ENCODE measurements at places on chromosomes 1 and 21.
A peak's percentile ranks its signal among the peaks of the same experiment; 100 is the strongest.

- no peak for DNase-seq
These were observed 61.3 kb downstream of the NFASC start for GRCh38 chr1:204931768-204932572.

DNA sequence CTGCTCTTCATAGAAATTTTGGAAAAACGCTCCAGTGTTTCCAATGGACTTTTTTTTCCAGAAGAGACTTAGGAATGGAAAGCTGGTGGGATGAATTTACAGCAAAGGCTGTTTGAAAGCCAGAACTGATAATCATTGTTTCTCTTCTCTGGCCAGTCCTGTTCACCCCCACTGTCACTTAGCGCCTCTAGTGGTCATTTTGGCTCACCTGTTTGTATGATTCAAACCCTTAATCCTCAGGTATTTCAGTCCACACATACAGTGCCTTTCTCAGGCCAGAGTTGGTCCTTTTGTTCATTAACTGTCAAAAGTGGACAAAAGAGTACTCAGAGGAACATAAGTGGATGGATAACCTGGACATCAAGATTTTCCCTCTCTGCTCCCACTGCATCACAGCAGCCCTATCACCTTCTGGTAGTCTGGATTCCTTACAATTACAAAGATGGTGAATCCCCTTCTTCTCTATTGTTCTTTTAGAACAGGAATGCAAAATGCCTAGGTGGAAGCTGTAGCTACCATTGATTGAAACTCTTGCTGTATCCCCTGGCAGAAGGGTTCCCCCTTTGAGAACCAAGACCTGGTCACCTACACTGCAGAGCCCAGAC is 177.6 kb upstream of the OLFM3 start:
- DNase-seq: no peak

DNA sequence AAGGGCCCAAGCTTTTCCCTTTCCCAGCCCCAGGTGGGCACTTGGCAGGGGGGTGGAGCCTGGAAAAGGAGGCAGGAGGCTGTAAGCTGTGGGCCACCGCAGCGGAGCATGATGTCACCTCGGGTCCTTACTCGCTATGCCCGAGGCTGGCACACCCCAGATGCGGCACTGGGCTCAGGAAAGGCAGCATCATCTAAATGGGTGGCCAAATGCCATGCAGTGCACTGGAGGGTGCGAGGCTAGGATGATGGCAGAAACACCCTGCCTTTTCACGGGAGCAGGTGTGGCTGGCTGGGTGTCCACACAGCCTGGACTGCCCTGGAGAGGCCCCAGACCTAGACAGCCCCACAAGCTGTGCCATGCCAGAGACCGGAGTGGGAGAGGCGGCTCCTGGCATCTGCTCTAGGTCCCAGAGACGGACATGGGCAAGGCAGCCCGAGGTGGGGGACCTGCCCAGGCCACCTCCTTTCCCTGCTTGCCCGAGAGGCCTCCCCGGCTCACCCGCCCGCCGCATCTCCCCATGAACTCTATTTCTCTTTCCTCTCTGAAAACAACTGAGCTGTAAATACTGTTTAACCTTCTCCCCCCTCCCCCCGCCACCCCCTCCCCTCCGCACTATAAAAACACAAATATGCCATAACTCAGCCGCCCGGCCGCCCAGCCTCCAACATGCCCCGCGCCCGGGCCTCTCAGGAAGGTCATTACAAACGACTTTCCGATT is 124.7 kb downstream of the CASZ1 start:
- DNase-seq: peak; percentile 80

DNA sequence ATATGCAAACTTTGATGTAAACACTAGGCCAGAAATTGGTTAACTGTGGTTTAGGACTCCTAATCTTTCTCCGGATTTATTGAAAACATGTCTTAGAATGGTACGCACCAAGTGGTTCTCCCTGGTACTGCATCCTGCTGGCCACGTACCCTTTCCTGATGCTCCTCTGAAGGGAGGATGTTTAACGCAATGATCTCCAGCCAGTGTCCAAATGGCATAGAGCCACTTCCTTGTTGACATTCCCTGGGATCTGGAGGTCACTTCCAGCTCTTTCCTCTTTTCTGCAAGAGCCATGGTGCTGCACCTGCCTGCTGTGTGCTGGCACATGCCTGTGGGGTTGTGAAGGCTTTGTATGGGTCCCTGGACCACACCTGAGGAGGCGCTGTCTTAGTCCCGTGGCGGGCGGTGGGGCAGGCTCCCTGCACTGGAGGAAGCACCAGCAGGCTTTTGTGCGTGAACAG is 53.9 kb downstream of the GALNT2 start:
- no peak for DNase-seq

GRCh38 chr1:76593618-76594017 is 273.7 kb upstream of the ST6GALNAC5 start:
- no peak for DNase-seq

DNA sequence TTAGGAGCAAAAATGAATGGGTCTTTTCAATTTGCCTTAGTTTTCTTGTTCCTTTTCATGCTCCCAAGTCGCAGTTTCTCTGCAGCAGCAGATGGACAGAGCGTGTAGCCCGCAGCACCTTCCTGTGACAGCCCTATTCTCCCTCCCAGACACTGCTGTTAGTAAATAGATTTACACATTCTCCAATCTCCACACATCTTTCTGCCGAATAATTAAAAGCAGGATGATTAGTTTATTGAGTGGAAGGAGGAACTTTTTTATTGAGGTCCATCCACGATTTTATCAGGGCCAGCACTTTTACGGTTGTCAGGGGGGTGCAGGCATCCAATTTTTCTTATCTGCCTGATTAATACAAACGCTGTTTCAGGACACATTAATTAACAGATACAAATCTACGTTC is 98.2 kb upstream of the USH2A start:
- DNase-seq: no peak

DNA sequence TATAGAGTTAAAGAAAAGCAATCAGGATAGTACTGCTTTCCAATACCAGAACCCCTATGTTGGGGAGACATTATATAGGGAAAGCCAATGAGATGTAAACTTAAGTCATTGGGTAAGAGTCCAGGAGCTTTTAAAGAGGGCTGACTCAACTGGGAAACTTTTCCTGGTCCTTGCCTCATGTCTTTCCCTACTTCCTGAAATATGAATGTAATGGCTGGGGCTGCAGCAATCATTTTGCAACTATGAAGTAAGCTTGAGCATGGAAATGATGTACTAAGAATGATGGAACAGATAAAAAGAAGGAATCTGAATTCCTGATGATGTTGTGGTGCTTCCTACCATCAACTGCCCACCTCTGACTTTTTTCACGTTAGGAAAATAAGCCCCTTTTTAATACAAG is 55.7 kb downstream of the WDR3 start:
- no peak for DNase-seq

DNA sequence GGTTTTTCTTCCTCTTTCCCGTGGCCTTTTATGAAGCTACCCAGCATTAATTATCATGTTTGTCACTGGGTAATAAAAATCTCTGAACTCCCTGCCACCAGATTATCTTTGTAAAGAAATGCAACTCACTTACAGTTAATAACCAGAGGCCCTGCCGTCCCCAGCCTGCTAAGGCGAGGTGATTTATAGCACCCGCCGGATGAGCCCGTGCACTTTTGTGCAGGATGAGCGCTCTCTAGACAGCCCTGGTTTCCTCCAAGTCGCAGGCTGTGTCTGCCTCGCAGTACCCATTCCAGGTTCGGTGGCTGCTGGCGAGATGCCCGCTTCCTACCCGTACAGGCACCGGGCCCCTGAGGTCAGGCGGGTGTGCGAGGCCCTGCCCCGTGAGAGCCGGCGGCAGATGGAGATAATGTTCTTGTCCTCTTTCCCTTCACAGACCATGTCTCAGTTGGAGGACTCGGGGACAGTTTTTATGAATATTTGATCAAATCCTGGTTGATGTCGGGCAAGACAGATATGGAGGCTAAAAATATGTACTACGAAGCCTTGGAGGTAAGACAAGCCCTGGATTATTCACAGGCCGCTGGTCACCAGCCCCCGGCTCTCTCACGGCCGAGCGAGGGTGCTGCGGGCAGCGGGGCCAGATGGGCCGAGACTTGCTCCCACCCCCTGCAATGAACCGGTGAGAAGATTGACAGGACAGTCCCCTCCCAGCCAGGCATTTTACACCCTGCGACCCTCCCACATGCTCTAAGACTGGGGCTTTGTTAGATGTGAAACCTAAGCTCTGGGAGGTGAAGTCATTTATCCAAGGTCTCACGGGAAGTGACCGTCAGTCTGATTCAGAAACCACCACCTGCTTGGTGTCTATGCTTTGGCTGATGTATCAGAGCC is 28.5 kb upstream of the SELENON start:
- peak; percentile 98 for DNase-seq

DNA sequence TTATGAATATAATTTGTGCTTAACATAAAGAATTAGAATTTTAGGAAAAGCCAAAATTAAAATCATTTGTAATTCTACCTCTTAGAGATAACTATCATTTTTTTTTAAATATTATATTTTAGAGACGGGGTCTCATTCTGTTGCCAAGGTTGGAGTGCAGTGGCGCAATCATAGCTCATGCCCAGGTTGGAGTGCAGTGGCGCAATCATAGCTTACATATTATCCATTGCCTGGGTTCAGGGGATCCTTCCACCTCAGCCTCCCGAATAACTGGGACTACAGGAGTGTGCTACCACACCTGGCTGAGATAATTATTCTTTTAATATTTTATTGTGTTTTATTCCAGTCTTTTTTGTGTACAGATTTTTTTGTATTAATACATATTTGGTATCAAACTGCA is 8.3 kb downstream of the RASAL2 start:
- DNase-seq: no peak

GRCh38 chr21:36753556-36753955 is 54.6 kb downstream of the SIM2 start:
- DNase-seq: no peak
